Stimulated activated CD4-positive, alpha-beta T cell treated with anti-CD3 and anti-CD28 coated beads, Interleukin-2, amount 100 ng/mL, for 48 hours (primary cell): ENCODE measurements at places on chromosomes 7 and 10.

DNA sequence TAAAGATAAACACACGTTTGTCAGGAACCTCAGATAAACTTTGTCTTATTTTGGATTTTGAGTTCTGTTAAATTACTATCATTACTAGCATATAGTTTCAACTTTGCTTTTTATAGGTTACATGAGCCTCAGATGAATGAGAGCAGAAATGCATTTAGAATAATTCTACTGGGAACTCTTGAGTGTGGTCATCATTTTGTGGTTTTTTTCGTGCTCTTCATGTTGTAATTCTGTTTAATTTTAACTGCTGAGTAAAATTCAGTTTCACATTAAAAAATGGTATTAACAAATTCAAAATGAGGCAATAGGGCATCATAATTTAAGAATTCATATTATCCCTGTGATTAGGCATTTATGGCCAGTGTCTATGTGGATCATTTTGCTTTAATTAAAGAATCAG, 72.9 kb downstream of the GNAI1 start:
- no peak for DNase-seq

- no peak for DNase-seq
Observed at GRCh38 chr7:100967292-100967863, 2.0 kb upstream of the MUC12 start.

DNA sequence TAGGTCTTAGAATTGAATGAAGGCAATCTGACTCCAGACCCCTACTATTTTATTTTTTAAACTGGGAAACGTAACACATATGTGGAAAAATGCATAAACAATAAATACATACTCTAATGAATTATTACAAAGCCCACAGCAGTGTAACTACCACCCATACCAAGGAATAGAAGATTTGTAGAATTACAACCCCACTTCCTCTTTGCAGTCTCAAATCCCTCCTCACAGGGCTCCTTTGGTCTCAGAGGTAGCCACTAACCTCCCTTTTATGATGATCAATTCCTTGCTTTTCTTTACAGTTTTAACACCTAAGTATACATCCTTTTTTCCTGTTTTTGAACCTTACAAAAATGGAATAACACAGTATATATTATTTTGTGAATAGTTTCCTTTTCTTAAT, 6.7 kb upstream of the CCDC126 start:
- no peak for DNase-seq

DNA sequence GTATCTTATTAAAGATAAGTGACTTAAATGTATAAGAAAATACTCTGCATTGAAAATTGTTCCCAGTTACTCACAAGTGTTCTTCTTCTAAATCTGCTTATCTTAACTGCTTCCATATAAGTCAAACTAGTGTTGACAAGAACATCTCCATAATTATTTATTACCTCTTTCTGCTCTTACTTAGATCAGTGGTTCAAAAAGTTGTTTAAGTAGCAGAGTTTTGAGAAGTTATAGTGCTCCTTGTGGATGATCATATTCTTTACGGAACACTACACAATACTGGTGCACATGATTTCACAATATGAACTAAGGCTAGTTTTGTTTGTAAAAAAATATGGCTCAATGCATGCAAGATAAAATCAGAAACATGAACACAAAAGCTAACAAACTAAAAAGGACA, 168.4 kb downstream of the SEMA3D start:
- no peak for DNase-seq

GRCh38 chr10:10845826-10846503, 171.7 kb upstream of the CELF2 start:
- DNase-seq = no peak
